ENCODE measurements at places on chromosomes 11 and 22. TPM values are rescaled to one million over a fixed set of nuclear protein-coding genes. Genes with fewer than 3 reads are reported as not detected.

- DNase-seq, result no peak
Measured at GRCh38 chr22:37063431-37064420, 12.2 kb downstream of the KCTD17 start.

The FOXR1 gene
- total RNA-seq, result not detected

DNA sequence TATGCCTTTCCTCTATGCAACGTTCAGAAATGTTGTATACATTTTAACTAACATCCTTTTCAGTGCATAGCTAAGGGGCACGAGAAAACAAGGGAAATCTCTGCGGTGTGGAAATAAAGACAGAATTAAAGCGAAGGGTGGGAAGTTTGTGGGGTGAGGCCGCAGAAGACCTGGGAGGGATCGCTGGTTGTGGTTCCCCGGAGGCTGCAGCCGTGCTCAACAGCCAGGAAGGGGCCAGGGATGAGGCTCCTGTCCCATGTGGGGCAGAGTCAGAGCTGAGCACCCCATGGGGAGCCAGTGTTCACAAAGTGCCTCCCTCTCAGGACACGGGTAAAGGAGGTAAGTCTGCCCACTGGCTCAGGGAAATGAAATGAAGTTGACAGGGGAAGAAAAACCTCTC lies 67.5 kb downstream of the MYEOV start:
- DNase-seq, result peak; percentile 2

DNA sequence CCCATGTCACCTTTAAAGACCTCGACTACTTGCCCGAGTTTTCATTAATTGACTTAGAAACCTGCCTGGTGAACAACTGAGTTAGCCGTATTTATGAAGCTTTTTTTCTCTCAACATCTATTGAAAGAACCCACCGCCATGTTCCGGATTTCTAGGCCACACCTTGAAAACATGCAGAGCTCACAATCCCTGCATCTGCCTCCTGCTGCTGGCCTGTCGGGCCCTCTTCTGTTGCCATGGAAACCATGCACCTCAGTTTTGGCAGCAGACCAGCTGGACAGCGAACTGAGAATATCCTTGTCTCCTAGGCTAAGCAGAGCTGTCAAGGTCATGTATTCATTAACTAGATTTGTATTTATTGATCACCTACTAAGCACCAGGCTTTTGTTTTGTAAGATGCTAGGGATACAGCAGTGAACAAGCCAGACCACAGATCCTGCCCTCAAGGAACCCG lies 4.3 kb upstream of the PATZ1 start:
- no peak for DNase-seq

DNA sequence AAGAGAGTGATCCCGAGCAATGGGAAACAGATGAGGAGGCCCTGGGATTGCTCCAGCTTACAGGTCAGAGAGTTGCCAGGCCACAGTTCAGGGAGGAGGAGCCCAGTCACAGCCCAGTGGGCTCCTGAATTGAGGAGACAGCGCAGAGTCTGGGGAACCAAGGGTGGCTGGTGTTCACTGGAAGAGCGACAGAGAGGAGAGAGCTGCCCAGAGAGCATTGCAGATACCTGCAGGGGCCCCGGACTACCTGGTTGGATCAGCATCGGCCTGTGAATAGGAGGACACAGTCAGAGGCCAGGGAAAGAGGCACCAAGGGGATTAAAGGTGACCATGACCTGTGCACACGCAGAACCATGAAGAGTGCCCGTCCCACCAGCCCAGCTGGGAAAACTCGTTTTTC lies 648.6 kb downstream of the TBC1D22A start:
- DNase-seq, result no peak

The GAB4 gene
- total RNA-seq, result not detected

The LGR4 gene
- total RNA-seq, result 0.14 TPM

All from activated T-helper 2 cell treated with anti-CD3 and anti-CD28 coated beads, Interferon-gamma antibody, Interleukin-2, Interleukin-4, amounts not matched to agents 10 μg/mL and 5 μg/mL and 100 μg/mL, durations not matched to agents 14 hours and 24 hours and 36 hours (primary cell).